Activated T-cell treated with anti-CD3 and anti-CD28 coated beads, Interleukin-2, amount 50 U/mL, for 24 hours (primary cell): ENCODE measurements at places on chromosomes 2 and 18.

- DNase-seq, result no peak
These were observed 13.4 kb downstream of the NPAS2 start for GRCh38 chr2:100833331-100833730.

DNA sequence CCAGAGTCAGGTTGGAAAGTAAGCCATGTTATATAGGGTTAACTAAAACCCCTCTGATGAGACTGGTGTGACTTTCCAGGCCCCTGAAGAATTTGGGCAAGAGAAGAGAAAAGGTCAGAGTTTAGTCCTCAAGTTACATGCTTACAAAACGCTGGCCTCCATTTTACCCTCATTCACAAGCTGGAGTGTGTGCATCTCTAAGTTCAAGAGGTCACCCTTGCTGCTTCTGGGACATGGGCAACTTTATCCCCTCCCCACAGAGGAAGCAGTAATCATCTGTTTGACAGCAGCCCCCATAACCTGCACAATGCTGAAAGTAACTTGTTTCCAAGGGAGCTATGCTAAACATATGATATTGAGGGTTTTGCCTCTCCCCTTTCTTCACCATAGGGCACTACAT is 85.2 kb upstream of the CCDC195 start:
- DNase-seq, result no peak

DNA sequence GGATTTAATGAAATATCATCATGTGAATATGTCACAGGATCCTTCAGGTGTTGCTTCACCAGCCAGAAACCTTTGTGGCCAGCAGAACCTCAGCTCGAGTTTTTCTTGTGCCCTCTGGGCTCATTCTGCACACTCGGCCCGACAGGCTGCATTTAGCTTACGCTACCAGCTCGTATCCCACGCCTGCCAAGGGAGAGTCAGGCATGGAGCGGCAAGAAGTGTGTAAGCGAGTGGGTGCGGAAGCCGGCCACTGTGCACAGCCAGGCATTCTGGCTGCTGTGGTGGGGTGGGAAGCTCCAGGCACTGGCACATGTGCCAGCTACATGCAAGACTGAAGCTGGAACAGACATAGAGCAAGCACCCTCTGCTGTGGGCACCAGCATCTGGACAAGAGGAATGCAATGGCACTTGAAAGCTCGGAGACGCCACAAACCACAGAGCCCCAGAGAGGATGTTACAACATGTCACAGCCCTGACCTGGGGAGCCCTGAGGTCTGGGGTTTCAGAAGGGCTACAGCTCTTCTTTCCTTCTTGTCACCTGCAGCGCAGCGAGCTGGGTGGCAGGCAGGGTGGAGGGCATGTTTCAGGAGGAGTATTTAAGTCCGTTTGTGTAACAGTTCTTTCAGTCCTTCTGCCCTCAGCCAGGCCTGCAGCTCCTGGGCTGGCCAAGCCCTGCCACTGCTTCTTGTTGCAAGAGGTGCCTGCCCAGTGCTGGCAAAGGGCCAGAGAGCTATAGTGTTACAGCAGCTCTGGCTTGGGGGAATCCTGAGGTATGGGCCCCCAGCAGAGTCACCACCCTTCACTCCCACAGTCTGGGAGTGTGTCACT is 257.3 kb upstream of the HNMT start:
- no peak for DNase-seq

DNA sequence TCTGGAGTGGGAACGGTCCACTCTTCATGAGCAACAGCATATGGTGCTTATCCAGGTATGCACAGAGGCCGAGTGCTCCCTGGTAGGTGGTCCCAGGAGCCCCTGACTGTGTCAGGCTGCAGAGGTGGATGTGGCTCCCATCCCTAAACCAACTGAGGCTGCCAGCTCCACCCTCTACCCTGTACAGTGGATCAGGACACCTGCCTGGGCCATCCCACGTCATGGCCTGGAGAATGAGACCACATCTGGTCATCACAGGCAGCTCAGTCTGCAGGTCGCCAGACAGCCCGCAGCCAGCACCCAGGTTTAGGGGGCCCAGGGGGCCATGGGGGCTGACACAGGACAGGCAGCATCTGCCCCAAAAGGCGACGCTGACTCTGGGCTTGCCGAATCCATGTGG is 100.3 kb upstream of the TMEM18 start:
- no peak for DNase-seq

- no peak for DNase-seq
These were observed 600.1 kb upstream of the RAB6C start for GRCh38 chr2:129379411-129379810.

GRCh38 chr18:9985641-9986040 is 71.8 kb downstream of the VAPA start:
- no peak for DNase-seq

- DNase-seq, result no peak
These were observed 51.1 kb upstream of the DLX2 start for GRCh38 chr2:172153757-172154156.

GRCh38 chr2:42905341-42906110 is 113.1 kb upstream of the HAAO start:
- no peak for DNase-seq

DNA sequence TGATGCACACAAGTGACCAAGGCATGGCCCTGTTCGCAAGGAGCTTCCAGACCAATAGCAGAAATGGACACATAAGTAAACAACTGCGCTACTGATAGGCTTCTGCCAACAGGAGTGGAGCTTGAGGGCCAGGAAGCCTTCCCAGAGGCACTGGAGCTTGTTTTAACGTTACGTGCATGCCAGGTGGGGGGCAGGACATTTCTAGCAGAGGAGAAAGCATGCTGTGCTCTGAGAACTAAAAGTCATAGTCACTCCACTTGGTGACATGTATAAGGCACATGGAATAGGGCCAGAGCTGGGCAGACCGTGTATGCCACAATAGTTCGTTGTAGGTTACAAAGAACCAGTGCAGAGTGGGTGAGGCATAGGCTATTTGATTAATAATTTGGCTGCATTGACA is 184.2 kb downstream of the NEDD4L start:
- DNase-seq, result no peak

- DNase-seq, result no peak
These were observed 896 bp upstream of the SLC8A1 start for GRCh38 chr2:40452786-40453185.

DNA sequence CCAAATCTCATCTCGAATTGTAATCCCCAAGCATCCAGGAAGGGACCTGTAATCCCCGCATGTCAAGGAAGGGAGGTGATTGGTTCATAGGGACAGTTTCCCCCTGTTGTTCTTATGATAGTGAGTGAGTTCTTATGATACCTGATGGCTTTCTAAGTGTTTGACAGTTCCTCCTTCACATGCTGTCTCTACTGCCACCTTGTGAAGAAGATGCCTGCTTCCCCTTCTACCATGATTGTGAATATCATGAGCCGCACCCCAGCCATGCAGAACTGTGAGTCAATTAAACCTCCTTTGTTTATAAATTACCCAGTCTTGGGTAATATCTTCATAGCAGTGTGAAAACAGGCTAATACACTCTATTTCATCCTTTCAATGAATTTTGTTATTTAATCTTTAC is 446.7 kb downstream of the RNF144A start:
- no peak for DNase-seq

GRCh38 chr2:106012591-106013347 is 181.3 kb downstream of the UXS1 start:
- no peak for DNase-seq

GRCh38 chr2:7703048-7703447 is 785.8 kb downstream of the RNF144A start:
- DNase-seq, result no peak

- no peak for DNase-seq
These were observed 1025.3 kb upstream of the NXPH2 start for GRCh38 chr2:139805441-139805840.

DNA sequence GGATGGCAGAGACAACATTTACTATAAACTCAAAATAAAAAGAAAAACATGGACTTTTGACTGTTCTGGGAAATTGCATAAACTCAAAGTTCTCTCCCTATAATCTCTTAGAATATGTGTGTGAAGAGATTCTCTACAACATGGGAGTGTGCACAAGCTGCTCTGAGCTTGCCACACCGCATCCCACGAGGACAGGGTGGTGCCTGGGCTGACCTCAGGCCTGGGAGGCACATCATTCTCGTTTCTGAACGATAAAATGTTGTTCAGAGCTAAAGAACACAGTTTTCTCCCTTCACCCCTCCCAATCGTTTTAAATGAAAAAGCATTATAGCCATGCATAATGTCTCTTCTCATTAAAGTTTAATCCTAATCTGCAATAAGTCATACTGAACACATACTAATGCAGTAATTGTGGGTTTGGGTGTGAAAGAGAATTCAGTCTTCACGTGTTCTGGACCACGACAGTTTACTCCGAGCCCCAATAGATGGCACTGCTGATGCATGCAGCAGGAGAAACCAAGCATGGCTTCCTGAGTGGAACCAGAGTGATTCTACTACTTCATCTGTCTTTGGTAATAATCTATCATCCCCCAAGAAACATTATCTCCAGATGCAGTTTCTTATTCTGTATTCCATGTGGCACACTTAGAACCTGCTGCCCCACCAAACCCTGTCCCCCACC is 46.9 kb upstream of the LAMA1 start:
- no peak for DNase-seq

- DNase-seq, result no peak
These were observed 19.6 kb upstream of the REL start for GRCh38 chr2:60861736-60862135.

- no peak for DNase-seq
These were observed 181.5 kb downstream of the VAPA start for GRCh38 chr18:10095356-10095755.

GRCh38 chr2:235381261-235381912 is 112.5 kb upstream of the AGAP1 start:
- DNase-seq, result no peak

- DNase-seq, result no peak
These were observed 189.7 kb upstream of the CDH2 start for GRCh38 chr18:28366676-28367075.

DNA sequence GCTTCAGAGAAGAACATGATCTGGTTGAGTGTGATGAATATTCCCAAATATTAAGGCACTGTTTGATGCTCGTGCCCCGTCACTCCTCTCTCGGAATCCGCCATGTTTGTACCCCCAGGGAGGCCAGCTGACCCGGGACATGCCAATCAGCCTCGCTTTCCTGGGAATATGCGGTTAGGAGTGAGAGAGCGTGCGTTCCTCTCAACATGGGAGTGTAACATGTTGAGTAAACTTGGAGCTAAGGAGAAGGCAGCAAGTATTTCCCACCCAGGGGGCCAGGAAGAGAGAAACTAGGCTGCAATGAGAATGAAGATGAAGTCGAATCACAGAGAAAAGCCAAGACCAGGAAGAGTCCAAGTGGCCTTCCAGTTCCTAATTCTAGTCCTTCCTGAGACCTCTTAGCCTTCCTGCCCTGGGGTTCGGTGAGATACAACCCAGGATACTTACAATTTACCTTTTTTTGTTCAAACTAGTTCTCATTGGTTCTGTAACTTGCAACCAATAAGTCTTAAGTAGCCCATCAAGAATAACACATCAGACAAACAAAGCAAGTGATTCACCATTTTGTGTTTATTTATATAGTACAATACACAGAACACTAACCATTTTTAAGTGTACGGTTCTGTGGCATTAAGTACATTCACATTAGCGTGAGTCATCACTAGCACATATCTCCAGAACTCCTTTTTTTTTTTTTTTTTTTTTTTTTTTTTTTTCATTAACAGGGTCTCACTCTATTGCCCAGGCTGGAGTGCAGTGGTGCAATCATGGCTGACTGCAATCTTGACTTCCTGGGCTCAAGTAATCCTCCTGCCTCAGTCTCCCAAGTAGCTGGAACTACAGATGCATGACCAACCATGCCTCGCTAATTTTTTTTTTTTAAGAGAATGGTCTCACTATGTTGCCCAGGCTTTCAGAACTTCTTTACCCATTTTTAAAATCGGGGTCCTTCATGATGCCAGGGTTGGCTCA is 36.4 kb upstream of the SLC1A4 start:
- DNase-seq, result no peak

DNA sequence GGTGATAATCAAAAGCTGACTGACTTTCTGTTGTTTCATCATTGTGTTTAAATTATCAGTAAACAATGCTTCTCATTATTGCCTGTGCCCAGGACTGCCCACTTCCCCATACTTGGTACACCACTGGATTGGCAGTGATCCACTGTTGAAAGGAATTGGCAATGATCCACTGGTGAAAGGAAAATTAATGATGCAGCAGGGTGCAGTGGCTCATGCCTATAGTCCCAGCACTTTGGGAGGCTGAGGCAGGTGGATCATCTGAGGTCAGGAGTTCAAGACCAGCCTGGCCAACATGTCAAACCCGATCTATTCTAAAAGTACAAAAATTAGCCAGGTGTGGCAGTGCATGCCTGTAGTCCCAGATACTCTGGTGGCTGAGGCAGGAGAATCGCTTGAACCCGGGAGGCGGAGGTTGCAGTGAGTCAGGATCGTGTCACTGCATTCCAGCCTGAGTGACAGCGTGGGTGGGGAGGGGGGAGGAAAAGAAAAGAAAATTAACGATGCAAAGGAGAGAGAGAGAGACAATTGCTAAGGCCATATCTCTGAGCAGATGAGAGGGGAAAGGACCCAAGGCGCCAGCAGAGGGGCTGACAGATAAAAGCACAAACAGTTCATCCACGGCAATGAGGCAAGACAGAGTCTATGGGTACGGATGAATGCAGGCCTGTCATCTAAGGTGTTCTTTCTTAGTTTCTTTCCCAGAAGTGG is 10.2 kb upstream of the GTF2A1L start:
- no peak for DNase-seq

DNA sequence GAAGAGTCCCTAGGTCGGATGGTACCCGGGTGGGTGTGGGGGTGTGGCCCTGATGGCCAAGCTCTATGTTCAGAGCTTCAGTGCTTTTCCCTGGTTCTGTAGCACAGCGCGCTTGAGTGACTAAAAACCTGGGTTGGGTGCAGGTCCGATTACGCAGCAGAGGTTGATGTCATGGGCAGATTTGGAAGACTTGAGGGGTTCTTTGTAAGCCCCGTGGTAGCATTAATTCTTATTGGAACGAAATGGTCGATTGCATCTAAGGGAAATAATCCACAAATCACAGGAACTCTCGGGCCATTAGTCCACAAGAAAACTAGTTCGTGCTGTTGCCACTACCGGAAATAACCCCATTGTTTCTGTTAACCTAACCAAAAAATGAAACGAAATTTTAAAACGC is 9.0 kb downstream of the HOXD8 start:
- DNase-seq, result no peak

DNA sequence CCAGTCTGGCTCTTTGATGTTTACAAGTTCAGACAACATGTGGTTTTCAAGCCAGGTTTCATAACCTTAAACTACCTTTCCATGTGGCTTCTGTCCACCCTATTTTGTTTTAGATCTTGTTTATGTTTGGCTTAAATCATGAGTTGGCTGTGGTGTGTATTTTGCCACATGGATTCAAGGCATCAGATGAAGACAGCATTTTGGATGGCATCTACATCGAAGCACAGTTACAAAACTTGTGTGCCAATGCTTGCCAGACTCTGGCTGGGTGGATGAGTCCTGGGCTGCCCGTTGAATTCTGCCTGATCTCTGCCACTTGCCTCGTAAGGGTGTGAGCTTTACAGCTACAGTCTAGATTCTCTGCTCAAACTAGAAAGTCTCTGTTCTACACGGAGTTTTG is 335.3 kb downstream of the MYCN start:
- no peak for DNase-seq
